Hindlimb muscle (tissue), 1 donor: ENCODE measurements at places on chromosomes 11 and 22. TPM values are rescaled to one million over a fixed set of nuclear protein-coding genes. Genes with fewer than 3 reads are reported as not detected.

Gene OR8B12
- polyA plus RNA-seq, result not detected

Gene SAA1
- polyA plus RNA-seq, result not detected

Gene ADM2
- 0.26 TPM for polyA plus RNA-seq

Gene SPTBN2
- polyA plus RNA-seq, result 24.3 TPM

Gene MMP13
- not detected for polyA plus RNA-seq

Gene PNPLA5
- not detected for polyA plus RNA-seq

Gene TSPAN32
- 5.3 TPM for polyA plus RNA-seq

Gene INPP5J
- 1.6 TPM for polyA plus RNA-seq

GRCh38 chr11:90774727-90775566, 552.1 kb upstream of the CHORDC1 start:
- DNase-seq, result no peak

DNA sequence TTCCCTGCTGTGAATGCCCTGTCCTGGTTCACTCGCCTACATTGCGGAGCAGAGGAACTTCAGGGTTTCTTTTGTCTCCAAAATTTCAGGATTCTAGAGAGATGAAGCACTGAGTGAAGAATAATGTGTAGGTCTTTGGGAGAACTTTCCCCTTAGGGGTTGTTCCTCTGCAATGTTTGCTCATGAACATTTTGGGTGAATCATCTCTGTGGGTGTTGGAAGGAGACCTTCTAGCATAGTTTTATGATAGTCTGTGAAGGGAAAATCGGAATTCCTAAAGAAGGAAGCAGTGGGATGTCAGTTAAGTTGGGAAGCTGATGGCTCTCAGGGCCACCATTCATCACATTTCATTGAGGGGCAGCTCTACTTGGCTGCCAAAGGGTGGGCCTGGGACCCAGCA, 64.8 kb downstream of the MIAT start:
- no peak for DNase-seq

GRCh38 chr11:67277231-67277961, 11.1 kb downstream of the GRK2 start:
- DNase-seq, result peak; percentile 79

DNA sequence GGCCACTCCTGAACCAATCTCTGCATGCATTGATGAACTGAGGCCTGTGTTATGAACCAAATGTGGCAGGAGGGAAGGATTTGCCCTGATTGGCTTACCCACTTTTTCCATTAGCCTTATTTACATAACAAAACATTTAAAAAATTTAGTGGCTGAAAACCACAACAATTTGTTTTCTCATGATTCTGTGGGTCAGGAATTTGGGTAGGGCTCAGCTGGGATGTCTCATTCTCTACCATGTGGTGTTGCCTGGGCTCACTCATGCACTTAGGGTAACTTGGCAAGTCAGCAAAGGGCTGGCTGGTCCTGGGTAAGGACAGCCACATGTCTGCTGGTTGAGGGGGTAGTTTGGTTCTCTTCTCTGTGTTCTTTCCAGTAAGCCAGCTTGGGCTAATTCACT, 35.1 kb upstream of the CYP2R1 start:
- DNase-seq, result no peak

- no peak for DNase-seq
These were observed 57.5 kb downstream of the SEZ6L start for GRCh38 chr22:26226538-26227297.

GRCh38 chr22:43331069-43331451, 12.1 kb downstream of the SCUBE1 start:
- DNase-seq, result no peak

GRCh38 chr11:108592591-108593213, 866 bp downstream of the EXPH5 start:
- DNase-seq, result no peak
